ENCODE measurements at places on chromosomes 6 and 20. TPM values are rescaled to one million over a fixed set of nuclear protein-coding genes. Genes with fewer than 3 reads are reported as not detected.
A peak's percentile ranks its signal among the peaks of the same experiment; 100 is the strongest.

Gene SLC17A9
- total RNA-seq, result 9.5 TPM

- H3K4me1 ChIP-seq, result no peaks in the 10 kb centered on the region
- no peaks in the 10 kb centered on the region for H3K36me3 ChIP-seq
- no peak overlapping the region for H3K4me3 ChIP-seq
- H3K27ac ChIP-seq, result no peak overlapping the region
Observed at GRCh38 chr6:53979468-53980067, 131.7 kb upstream of the MLIP start.

Gene GPLD1
- 0.94 TPM for total RNA-seq

- H3K4me1 ChIP-seq, result peaks cover 3% of the 10 kb centered on the region
- H3K27ac ChIP-seq, result no peak overlapping the region
- DNase-seq, result no peak
- no peak overlapping the region for H3K4me3 ChIP-seq
Observed at GRCh38 chr6:90315986-90316385, 19.3 kb upstream of the BACH2 start.

- H3K4me3 ChIP-seq, result no peak overlapping the region
- no peak overlapping the region for H3K27ac ChIP-seq
- H3K27me3 ChIP-seq, result no peaks in the 10 kb centered on the region
- no peaks in the 10 kb centered on the region for H3K4me1 ChIP-seq
- DNase-seq, result no peak
- no peaks in the 10 kb centered on the region for H3K36me3 ChIP-seq
Observed at GRCh38 chr6:160505970-160506369, 157.8 kb downstream of the SLC22A3 start.

DNA sequence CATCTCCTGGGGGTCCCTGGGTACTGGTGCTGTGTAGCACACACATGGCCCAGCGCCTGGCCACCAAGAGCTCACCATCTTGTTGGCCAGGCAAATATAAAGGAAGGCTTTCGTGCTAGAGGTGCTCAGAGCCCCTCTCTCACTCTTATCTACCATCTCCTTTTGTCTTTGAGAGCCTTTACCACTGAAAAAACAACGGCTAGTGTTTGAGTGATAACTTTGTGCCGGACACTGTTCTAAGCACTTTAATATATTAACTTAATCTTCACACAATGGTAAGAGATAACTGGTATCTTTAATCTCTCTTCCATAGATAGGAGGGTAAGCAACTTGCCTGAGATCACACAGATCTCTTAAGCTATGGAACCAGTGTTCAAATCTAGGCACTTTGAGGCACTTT is 21.5 kb upstream of the ARHGAP18 start:
- DNase-seq, result no peak
- peaks cover 2% of the 10 kb centered on the region for H3K4me1 ChIP-seq
- no peak overlapping the region for H3K27ac ChIP-seq
- no peaks in the 10 kb centered on the region for H3K27me3 ChIP-seq
- no peak overlapping the region for H3K4me3 ChIP-seq

GRCh38 chr6:14121936-14122344 is 4.4 kb downstream of the CD83 start:
- H3K27ac ChIP-seq, result no peak overlapping the region
- no peaks in the 10 kb centered on the region for H3K4me1 ChIP-seq
- no peak overlapping the region for H3K4me3 ChIP-seq

GRCh38 chr20:60228255-60228654 is 270.0 kb downstream of the CDH26 start:
- H3K27ac ChIP-seq, result no peak overlapping the region
- DNase-seq, result no peak
- no peaks in the 10 kb centered on the region for H3K36me3 ChIP-seq
- no peaks in the 10 kb centered on the region for H3K4me1 ChIP-seq

DNA sequence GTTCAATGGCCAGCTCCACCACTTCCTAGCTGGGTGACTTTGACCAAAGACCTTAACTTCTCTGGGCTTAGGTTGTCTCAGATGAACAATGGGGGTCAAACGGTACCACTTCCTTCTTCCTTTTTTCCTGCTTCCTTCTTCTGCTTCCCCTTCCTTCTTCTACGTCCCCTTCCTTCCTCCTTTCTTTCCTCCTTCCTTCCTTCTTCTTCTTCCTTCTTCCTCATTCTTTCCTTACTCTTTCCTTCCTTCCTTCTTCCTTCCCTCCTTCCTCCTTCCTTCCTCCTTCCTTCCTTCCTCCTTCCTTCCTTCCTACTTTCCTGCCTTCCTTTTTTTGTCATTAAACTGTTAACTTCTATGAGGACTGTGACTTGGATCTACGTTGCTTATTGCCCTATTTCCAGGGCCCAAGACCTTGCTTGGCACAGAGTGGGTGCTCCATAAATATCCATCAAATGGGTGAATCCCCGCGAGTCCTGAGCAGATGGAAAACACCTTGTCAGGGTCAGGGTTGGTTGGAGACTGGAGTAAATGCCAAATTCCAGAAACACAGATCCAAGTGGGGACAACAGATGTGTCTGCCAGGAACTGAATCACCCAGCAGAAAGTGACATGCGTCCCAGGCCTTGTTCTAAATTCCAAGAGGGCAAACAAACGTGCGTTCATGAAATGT is 243.3 kb downstream of the PREX1 start:
- H3K4me3 ChIP-seq, result no peak overlapping the region
- H3K27me3 ChIP-seq, result no peaks in the 10 kb centered on the region
- H3K36me3 ChIP-seq, result no peaks in the 10 kb centered on the region
- H3K4me1 ChIP-seq, result no peaks in the 10 kb centered on the region
- no peak for DNase-seq

- H3K27ac ChIP-seq, result no peak overlapping the region
- peaks cover 77% of the 10 kb centered on the region for H3K27me3 ChIP-seq
- H3K4me3 ChIP-seq, result no peak overlapping the region
- no peaks in the 10 kb centered on the region for H3K4me1 ChIP-seq
- DNase-seq, result no peak
Observed at GRCh38 chr6:27297857-27298730, 14.0 kb downstream of the POM121L2 start.

Gene SLC22A16
- 0.79 TPM for total RNA-seq

DNA sequence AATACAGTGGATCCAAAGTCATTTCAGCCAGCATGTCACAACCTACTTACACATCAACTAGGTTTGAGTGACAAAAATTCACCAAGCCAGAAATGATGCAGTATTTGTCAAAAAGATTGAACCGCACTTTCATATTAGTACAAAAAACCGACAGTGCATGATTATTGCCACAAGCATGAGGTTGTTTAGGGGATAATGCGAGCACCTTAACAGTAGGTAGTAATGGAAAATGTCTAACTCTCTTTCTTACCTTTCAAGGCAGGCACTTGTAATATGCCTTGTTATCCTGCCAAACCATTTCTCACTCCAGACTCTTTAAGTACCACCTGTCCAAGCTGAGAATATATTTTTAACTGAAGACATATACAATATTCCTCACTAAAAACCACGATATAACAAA is 270.3 kb upstream of the THEMIS start:
- H3K4me1 ChIP-seq, result no peaks in the 10 kb centered on the region
- no peak for DNase-seq
- H3K36me3 ChIP-seq, result no peaks in the 10 kb centered on the region
- no peak overlapping the region for H3K4me3 ChIP-seq
- no peaks in the 10 kb centered on the region for H3K27me3 ChIP-seq

- no peaks in the 10 kb centered on the region for H3K4me1 ChIP-seq
- no peak overlapping the region for H3K27ac ChIP-seq
- DNase-seq, result no peak
- H3K4me3 ChIP-seq, result no peak overlapping the region
- H3K27me3 ChIP-seq, result no peaks in the 10 kb centered on the region
Observed at GRCh38 chr20:34010405-34010931, 16.8 kb downstream of the RALY start.

DNA sequence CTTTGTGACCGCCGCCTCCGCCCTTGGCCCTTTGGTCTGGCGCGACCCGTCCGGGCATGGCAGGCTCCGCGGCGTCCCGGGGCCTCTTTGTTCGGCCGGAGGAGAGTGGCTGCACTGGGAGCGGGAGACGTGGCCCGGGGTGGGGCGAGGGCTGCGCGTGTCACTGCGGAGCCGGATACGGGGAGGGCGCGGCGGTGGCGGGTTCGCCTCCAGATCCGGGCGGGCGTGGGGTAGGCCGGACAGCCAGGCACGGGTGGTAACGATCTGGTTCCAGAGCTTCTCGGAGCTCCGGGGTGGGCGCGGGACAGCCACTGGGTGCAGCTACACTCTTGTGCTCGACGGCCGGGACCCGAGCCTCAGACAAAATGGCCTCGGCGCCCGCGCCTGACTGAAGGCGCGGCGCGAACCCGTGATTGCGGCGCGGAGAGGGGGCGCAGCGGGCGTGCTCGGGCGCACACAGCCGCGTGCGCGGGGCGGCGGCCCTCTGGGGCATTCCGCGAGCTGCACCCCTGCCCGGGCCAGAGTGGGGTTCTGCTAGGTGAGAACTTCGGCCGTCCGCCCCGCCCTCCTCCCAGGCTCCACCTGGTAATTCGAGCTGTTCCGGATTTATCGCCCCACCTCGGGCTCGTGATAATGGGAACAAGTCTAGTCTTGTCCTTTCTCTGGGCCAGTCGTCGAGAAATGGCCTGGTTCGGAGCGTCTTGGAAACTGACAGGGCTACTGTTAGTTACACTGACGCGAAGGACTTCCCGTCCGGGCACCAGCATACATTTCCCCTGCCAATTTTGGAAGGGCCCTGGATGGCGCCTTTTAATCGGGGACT is 1.0 kb downstream of the LOC128125822 start:
- peak overlapping the region; percentile 55 for H3K4me3 ChIP-seq
- H3K36me3 ChIP-seq, result no peaks in the 10 kb centered on the region
- peak; percentile 93 for DNase-seq
- no peaks in the 10 kb centered on the region for H3K27me3 ChIP-seq

- no peaks in the 10 kb centered on the region for H3K36me3 ChIP-seq
- peaks cover 9% of the 10 kb centered on the region for H3K4me1 ChIP-seq
- no peak overlapping the region for H3K27ac ChIP-seq
- no peaks in the 10 kb centered on the region for H3K27me3 ChIP-seq
- H3K4me3 ChIP-seq, result no peak overlapping the region
Observed at GRCh38 chr6:85580878-85581267, 12.8 kb downstream of the SNX14 start.

DNA sequence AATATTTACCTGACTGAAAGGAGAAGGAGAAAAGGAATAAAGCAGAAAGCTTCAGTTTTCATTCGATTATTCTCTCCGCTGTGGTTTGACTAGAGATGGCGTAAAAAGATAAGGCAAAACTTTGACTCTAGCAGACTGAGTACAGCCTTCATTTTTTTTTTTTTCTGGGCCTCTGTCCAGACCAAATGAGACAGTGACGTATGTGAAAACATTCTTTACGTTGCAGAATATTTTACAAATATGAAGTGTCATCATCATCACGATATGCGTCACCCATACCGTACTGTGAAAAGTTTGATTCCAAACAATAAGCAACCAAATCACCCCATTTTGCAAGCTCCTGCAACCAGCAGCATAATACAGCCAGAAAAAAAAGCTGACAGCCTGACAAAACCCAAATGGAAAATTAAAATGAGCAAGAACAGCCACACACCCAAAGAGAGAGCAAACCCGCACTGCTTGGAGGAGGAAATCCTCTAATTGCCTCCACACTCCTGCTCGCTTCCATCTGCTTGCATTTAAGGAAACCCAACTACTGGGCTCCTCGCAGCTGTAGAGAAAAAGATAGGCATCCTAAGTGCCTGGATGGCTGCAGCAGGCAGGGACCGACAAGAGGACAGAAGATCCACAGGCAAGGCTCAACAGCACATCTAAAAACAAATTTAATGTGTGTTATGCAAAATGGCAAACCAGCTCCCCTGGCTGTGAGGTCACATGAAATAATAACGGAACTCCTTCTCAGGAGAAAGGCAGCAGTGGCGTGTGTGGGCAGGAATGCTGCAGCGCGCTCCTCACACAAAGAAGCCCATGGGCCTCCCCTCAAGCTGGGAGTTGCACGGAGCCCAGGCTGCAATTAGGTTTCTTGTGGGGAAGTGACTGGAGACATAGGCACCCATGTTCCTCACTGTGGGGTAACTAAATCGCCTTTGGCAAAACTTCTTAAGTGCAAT is 113.1 kb downstream of the FYN start:
- no peaks in the 10 kb centered on the region for H3K27me3 ChIP-seq
- no peaks in the 10 kb centered on the region for H3K36me3 ChIP-seq
- H3K4me1 ChIP-seq, result peaks cover 3% of the 10 kb centered on the region
- H3K27ac ChIP-seq, result peak overlapping the region; percentile 26
- peak; percentile 48 for DNase-seq

- no peaks in the 10 kb centered on the region for H3K27me3 ChIP-seq
- peak; percentile 63 for DNase-seq
- H3K4me1 ChIP-seq, result no peaks in the 10 kb centered on the region
Observed at GRCh38 chr6:167996424-167997199, 859 bp upstream of the KIF25 start.

- H3K4me1 ChIP-seq, result no peaks in the 10 kb centered on the region
- no peaks in the 10 kb centered on the region for H3K27me3 ChIP-seq
- DNase-seq, result no peak
- H3K4me3 ChIP-seq, result no peak overlapping the region
- no peaks in the 10 kb centered on the region for H3K36me3 ChIP-seq
Observed at GRCh38 chr20:58880441-58880840, 27.9 kb downstream of the GNAS start.

DNA sequence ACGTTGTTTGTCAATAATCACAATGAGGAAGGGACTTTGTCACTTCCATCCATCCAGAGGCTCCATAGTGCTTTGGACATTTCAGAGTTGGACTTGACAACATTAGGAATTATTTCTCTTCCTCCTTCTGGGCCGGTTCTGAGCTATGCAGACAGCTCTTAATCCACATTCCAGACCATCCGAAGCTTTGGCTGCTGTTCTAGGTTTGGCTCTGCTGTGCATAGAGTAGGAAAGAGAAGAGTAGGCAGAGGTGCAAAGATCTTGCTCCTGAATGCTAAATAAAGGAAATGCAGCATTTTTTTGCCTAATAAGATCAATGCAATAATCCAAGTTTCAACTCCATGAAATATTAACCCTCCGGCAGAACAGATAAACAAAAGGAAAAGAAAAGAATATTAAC is 251.8 kb upstream of the PRND start:
- H3K4me1 ChIP-seq, result no peaks in the 10 kb centered on the region
- H3K36me3 ChIP-seq, result no peaks in the 10 kb centered on the region
- DNase-seq, result no peak
- H3K27me3 ChIP-seq, result no peaks in the 10 kb centered on the region
- H3K27ac ChIP-seq, result no peak overlapping the region
